SJCRH30 (cell line): ENCODE measurements at places on chromosomes 5 and 9. TPM values are rescaled to one million over a fixed set of nuclear protein-coding genes. Genes with fewer than 3 reads are reported as not detected.
A peak's percentile ranks its signal among the peaks of the same experiment; 100 is the strongest.

The OBP2B gene
- total RNA-seq: not detected in 2 replicates

The TRIM7 gene
- 6.9 and 9.0 TPM in 2 replicates for total RNA-seq

- peaks cover 10% of the 10 kb centered on the region for H3K36me3 ChIP-seq
- no peaks in the 10 kb centered on the region for H3K4me1 ChIP-seq
- H3K27me3 ChIP-seq: no peaks in the 10 kb centered on the region
- no peak overlapping the region for H3K27ac ChIP-seq
- no peak overlapping the region for H3K4me3 ChIP-seq
Measured at GRCh38 chr9:126443144-126443543, 116.5 kb downstream of the MVB12B start.

The PLPP1 gene
- 31.3 and 35.1 TPM in 2 replicates for total RNA-seq

- no peak overlapping the region for H3K27ac ChIP-seq
- no peaks in the 10 kb centered on the region for H3K27me3 ChIP-seq
- DNase-seq: no peak
Measured at GRCh38 chr5:142275496-142275895, 49.3 kb downstream of the SPRY4 start.

DNA sequence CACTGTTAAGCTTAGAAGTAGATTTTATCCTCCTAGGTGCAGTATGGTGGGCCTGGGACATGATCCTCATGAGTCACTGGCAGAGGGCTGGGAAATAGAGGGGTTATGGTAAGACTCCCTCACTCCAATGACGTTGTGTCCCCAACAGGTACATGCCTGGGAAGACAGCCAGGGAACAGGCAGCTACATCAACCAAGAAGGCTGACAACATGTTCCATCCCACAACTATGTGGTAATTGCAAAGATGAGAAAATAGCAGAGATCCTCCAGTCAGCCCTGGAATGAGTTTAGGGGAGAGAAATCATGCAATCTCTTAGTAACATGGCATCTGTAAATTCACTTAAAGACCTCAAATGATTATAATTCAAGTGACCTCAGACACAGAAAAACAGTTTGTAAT is 114.4 kb upstream of the LIFR start:
- H3K4me1 ChIP-seq: peaks cover 15% of the 10 kb centered on the region
- DNase-seq: no peak
- H3K36me3 ChIP-seq: no peaks in the 10 kb centered on the region
- H3K4me3 ChIP-seq: no peak overlapping the region

The GOLM1 gene
- total RNA-seq: 116 and 120 TPM in 2 replicates

DNA sequence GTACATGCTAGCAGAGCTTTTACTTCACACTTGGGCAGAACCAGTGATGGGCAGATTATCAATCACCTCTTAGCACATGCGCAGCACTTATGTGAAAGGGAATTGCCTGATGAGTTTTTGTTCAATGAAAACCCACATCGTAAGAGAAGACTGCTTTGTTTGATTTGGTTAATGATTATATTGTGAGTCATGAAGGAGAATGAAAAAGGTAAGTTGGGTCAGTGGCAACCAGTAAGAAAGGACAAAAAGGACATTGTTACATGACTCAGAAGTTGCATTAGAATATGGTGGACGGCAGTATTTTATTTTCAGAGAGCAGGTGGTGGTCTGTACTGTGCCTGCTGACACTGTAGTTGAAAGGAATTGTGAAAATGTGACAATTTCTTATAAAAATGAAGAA is 127.4 kb downstream of the AOPEP start:
- no peak for DNase-seq
- H3K36me3 ChIP-seq: no peaks in the 10 kb centered on the region
- H3K27ac ChIP-seq: no peak overlapping the region
- H3K27me3 ChIP-seq: no peaks in the 10 kb centered on the region

GRCh38 chr5:76303921-76304320 is 99.2 kb upstream of the IQGAP2 start:
- H3K27me3 ChIP-seq: no peaks in the 10 kb centered on the region
- H3K36me3 ChIP-seq: no peaks in the 10 kb centered on the region
- H3K4me3 ChIP-seq: no peak overlapping the region
- no peak for DNase-seq
- no peaks in the 10 kb centered on the region for H3K4me1 ChIP-seq

DNA sequence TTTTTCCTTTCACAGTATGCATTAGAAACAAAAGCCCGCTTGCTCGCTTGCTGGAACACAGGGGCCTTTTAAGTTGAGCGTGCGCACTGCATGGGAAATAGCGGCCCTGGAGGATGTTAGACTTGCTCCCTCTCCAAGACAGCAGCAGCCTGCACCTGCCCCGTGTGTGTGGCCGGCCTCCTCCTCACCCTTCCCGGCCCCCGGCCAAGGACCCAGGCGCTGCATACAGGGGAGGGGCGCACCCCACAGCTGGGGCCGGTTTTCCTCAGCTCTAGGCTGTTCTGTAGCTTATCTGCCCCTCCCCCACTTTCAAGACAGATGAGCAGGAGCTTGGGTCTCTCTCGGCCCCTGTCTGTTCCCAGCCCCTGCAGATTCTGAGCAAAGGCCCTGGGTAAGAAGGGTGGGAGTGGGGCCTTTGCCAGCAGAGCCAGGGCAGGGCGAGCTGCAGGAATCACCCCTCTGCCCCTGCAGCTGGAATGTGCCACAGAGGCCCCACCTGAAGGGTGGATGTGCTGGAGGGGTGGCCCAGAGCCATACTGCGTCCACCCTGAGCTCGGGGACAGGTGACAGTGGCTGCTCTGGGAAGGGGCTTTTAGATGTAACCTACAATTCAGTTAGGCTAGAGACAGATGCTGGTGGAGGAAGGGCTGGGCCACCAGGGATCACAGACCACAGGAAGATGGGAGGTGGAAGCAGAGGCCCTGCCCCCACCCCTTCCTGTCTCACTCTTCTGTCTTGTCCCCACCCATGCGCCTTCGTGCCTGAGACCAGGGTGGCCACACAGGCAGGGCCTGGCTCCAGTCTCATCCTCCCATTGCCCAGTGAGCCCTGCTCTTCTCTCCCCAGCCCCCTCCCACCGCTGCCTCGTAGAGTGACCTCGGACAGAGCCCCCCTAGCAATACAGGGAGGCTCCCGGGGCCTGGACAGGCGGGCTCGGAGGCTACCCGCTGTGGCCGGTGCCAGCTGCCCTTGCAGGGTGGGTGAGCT is 132.4 kb downstream of the DAB2IP start:
- no peak overlapping the region for H3K4me3 ChIP-seq
- H3K36me3 ChIP-seq: peaks cover 5% of the 10 kb centered on the region; the same call in 1 of the 2 replicates
- no peak overlapping the region for H3K27ac ChIP-seq

DNA sequence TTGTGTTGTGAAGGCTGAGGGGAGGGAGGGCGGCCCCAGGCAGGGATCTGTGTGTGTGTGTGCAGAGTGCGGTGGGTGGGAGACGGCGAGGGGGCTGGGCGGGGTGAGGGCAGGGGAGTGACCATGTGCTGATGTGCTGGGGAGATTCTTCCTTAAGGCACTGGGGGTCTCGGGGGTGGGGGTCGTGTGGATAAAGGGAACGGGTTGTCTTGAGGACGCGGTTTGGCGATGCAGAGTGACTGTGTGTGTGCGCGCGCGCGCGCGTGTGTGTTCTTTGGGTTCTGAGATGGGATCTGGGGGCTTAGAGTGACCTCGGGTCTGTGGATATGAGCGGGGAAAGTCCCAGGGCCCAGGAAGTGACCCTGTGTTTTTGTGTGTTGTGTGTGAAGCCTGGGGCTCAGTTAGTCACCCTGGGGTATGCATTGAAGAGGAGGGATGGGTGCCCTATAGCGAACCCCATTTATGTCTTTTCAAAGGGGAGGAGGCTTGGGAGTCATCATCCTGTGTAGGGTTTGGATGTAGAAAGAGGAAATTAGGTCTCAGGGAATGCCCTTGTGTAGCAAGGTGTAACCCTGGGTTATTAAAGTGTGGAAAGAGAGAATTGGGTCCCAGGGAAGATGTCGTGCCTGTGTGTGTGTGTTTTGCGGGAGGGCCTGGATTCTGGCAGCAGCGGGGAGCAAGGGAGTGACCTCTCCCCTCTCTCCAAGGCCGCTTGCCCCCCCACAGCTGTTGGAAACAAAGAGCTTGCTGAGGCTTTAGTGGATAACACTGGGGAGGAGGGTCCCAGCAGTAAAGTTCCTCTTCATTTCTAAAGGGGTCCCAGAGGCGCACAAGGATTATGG is 1.4 kb downstream of the TMEFF1 start:
- peak overlapping the region; percentile 82 for H3K4me3 ChIP-seq
- peaks cover 6% of the 10 kb centered on the region; the same call in 1 of the 2 replicates for H3K4me1 ChIP-seq
- no peaks in the 10 kb centered on the region for H3K27me3 ChIP-seq
- DNase-seq: peak; percentile 47
- peak overlapping the region; percentile 21; the same call in 1 of the 2 replicates for H3K27ac ChIP-seq

DNA sequence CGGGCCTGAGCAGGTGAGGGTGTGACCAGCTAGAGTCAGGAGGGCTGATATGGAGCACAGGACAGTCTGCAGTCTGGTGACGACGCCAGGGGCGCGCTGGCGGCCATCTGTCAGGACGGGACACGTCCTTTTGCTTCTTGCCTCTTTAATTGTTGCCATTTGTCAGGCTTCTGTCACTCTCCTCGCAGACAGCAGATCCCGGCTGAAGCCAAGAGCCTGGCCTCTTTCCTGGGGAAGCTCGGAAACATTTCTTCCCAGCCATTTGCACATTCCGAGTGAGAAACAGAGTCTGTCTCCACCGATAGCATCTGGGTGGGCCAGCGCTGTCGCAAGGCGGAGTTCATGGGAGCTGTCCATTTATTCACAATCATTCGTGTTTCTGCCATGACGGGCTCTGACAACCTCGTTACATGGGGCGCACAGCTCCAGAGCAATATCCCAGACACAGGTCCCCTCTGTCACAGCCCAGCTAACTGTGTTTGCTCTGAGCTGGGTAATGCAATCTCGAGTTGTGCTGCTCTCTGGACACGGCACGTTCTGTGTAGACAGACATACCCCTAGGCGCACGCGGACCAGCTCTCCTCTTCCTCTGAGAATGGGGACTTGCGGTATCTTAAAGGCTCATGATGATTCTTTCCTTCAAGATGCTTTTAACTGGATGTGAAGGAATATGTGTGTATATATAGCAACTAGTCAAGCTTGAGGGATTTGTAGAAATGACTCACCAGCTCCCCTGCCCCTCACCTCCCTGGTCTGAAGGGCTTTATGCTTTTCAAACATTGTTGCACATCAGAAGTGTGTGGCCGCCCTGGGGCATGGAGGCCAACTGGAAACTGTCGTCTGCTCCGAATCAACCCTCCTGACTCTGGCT is 105.3 kb upstream of the FCN2 start:
- no peaks in the 10 kb centered on the region for H3K27me3 ChIP-seq
- peak overlapping the region; percentile 53; the same call in 1 of the 2 replicates for H3K27ac ChIP-seq
- H3K36me3 ChIP-seq: no peaks in the 10 kb centered on the region
- H3K4me3 ChIP-seq: no peak overlapping the region
- H3K4me1 ChIP-seq: peaks cover 33% of the 10 kb centered on the region

The FUBP3 gene
- 97.9 and 99.5 TPM in 2 replicates for total RNA-seq

- no peaks in the 10 kb centered on the region for H3K4me1 ChIP-seq
- no peak for DNase-seq
- peaks cover 15% of the 10 kb centered on the region for H3K27me3 ChIP-seq
- no peaks in the 10 kb centered on the region for H3K36me3 ChIP-seq
Measured at GRCh38 chr9:93254806-93255493, 71.0 kb downstream of the WNK2 start.

The PCDHA1 gene
- total RNA-seq: not detected in 2 replicates

DNA sequence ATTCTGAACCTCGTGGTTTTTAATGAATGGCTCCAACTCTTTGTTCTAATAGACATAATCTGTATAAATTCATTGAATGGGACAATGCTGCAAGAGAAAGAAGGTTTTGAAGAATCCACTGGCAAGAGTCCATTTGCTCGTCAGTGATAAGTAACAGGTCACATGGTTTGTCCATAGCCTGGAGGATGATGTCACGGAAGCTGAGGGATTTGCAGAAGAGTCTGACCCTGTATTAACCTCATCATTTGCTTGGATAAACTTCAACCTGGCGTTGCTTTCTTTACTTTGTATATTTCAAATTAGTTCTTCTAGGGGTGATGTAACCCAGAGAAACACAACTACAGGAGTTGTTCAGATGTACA is 197.4 kb downstream of the GAS1 start:
- H3K4me1 ChIP-seq: peaks cover 26% of the 10 kb centered on the region
- no peaks in the 10 kb centered on the region for H3K27me3 ChIP-seq
- H3K27ac ChIP-seq: peak overlapping the region; percentile 1; the same call in 1 of the 2 replicates
- H3K36me3 ChIP-seq: no peaks in the 10 kb centered on the region

- no peaks in the 10 kb centered on the region for H3K36me3 ChIP-seq
- H3K27me3 ChIP-seq: peaks cover 19% of the 10 kb centered on the region
- no peak overlapping the region for H3K4me3 ChIP-seq
- no peaks in the 10 kb centered on the region for H3K4me1 ChIP-seq
Measured at GRCh38 chr9:93236541-93237206, 52.7 kb downstream of the WNK2 start.

The GRIN3A gene
- total RNA-seq: not detected in 2 replicates

- no peak overlapping the region for H3K4me3 ChIP-seq
- DNase-seq: no peak
- H3K27ac ChIP-seq: no peak overlapping the region
- no peaks in the 10 kb centered on the region for H3K27me3 ChIP-seq
- 0 out of 2 replicates have a peak, but pooled peaks cover 3% of the 10 kb centered on the region for H3K36me3 ChIP-seq
Measured at GRCh38 chr9:128369024-128369706, 2.0 kb upstream of the URM1 start.

- H3K4me3 ChIP-seq: no peak overlapping the region
- H3K27ac ChIP-seq: no peak overlapping the region
- no peaks in the 10 kb centered on the region for H3K36me3 ChIP-seq
Measured at GRCh38 chr5:156135531-156135930, 191.4 kb upstream of the SGCD start.

The PTPA gene
- total RNA-seq: 79.7 and 81.8 TPM in 2 replicates

The INSL6 gene
- total RNA-seq: not detected in 2 replicates

The SQSTM1 gene
- 64.9 and 65.8 TPM in 2 replicates for total RNA-seq

DNA sequence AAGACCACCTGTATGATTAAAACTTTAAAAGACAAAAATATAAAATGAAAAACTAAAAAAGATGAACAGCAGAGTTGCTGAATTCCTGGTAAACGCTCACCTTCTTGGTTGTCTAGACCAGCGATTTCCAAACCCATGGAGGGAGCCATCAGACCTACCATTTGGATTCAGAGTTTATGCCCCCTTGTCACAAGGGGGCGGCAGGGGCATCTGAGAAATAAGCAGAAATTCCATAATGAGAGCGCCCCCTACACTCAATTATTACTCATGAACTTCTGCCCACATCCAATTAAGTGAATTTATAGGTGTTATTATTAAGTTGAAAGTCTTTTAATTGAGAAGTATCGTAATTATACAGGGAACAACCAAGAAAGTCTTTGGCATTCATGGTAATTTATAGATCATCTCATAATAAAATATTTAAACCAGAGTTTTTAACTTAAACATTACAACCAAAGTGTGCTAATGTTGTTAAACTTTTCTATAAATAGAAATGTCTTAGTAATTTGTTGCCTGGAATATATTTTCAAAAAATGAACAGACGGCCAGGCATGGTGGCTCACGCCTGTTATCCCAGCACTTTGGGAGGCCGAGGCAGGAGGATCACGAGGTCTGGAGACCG is 35.2 kb upstream of the SPATA31C2 start:
- H3K4me1 ChIP-seq: peaks cover 11% of the 10 kb centered on the region
- H3K4me3 ChIP-seq: no peak overlapping the region
- no peaks in the 10 kb centered on the region for H3K36me3 ChIP-seq
- DNase-seq: peak; percentile 89
- peak overlapping the region; percentile 67 for H3K27ac ChIP-seq

The DPH7 gene
- total RNA-seq: 27.5 and 31.7 TPM in 2 replicates
